Left lobe of liver (tissue), 2 donors: ENCODE measurements at places on chromosomes 13 and 19. TPM values are rescaled to one million over a fixed set of nuclear protein-coding genes. Genes with fewer than 3 reads are reported as not detected.
A peak's percentile ranks its signal among the peaks of the same experiment; 100 is the strongest.

- no peak for DNase-seq
Observed at GRCh38 chr13:74217811-74218210, 83.6 kb upstream of the KLF12 start.

DNA sequence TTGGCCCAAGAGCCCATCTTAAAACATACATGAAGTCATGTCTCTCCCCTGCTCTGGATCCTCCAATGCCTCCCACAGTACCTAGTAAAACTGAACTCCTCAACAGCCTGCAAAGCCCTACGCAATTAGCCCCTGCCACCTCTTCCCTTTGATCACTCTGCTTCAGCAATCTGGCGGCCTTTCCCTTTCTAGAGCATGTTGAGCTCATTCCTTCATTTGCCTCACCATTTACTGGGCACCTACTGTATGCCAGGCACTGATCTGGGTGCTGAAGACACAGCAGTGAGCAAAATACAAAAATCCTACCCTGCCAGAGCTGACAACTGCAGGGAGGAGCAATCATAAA, 2.9 kb downstream of the KEAP1 start:
- no peak for DNase-seq

GRCh38 chr19:47152632-47153031, 22.0 kb downstream of the SAE1 start:
- DNase-seq: no peak

DNA sequence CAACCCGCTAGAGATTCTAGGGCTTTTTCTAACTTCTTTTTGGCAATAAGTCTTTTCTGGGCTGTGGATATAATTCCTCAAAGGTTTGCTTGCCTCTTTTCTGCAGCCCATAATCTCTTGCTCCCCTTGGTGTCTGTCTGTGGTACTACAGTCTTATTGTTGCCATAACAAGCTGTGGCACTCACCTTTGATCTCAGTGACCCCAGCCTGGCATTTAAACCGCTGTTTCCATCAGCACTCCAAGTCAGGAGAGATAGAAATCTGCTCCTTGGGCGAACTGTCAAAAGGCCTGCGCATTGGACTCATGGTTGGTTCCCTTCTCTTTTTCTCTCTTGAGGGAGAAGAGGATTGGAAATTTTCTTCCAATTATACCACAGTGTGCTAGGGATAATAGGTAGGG, 14.5 kb upstream of the MPHOSPH8 start:
- DNase-seq: peak; percentile 67

DNA sequence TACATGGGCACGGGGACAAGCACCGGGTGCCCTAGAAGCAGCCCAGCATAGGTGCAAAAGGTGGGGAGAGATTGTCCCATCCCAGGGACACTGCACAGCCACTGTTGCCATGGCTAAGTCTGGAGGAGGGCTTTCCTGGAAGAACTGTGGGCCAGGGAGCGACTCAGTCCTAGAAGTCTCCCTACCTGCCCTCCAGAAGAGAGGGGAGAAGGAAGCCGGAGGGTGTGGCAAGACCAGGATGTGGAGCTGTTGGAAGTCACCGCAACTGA, 2.3 kb upstream of the FBN3 start:
- DNase-seq: no peak

DNA sequence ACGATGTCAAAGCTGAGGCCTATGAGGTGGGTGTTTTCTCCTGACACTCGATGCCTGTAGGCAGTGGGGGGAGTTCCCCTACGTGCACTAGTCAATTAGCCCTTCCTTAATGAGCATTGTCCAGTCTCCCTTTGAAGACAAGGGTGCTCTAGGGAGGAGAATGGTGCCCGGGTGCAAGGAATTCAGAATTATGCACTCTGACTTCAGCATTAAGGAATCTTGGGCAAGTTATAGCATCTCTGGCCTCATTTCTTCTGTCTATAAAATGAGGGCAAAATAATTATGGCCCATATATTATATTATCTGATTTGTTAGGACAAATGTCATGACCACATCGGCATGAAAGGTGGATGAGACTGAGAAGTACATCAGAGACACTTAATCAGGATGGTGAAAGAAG, 82.1 kb upstream of the SLC7A1 start:
- no peak for DNase-seq

DNA sequence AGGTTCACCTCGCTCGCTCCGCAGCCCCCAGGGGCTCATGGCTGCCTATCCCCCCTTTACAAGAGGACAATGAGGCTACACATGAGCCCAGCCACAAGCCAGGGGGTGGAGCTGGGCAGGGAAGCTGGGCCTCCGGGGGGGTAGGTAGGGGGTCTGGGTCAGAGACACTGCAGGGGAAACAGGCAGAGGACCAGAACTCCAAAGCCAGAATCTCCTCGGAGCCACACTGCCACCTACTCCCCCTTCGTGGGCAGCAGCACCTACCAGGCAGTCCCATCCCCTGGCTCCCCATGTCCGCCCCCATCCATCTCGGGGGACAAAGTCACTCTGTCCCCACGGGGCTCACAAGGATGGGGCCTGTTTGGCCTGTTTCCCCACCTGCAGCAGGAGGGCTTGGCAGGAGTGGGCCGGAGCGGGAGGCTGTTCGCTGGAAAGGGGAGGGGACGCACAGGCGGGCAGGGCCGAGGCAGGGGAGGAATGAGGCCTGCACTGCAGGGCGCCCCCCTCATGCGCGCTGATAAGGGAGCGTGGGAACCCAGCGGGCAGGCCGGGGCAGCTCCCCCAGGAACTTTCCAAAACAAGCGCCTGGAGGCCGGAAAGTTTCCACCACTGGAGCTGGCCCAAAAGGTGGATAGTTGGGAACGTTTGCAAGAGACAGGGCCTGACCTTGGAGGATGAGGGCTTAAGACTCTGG, 545 bp upstream of the ISYNA1 start:
- DNase-seq: no peak

- no peak for DNase-seq
Observed at GRCh38 chr19:35328851-35329285, at the start of gene CD22. Gene CD22, plus strand, starts transcription at chr19:35329187. Its CDS starts 2,854 bp downstream, at chr19:35332041.

GRCh38 chr13:75978818-75979217, 342.7 kb downstream of the LMO7 start:
- no peak for DNase-seq

DNA sequence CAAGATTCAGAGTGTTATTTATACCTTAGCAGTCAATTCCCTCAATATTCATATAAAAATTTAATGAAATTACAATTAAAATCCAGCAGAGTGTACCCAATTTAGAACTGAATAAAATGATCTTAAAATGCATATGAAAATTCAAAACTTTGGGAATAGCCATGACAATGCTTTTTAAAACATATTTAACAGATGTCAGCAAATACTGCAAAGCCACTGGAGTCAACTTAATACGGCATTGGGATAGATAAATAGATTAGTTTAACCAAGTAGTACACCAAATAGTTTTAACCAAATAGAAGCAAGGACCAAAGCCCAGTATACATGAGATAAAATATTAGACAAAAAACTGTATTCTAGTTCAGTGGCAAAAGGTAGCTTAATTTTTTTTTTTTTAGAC, 79.8 kb downstream of the TNFSF13B start:
- DNase-seq: no peak

GRCh38 chr19:4914736-4915501, 5.6 kb downstream of the UHRF1 start:
- DNase-seq: no peak

DNA sequence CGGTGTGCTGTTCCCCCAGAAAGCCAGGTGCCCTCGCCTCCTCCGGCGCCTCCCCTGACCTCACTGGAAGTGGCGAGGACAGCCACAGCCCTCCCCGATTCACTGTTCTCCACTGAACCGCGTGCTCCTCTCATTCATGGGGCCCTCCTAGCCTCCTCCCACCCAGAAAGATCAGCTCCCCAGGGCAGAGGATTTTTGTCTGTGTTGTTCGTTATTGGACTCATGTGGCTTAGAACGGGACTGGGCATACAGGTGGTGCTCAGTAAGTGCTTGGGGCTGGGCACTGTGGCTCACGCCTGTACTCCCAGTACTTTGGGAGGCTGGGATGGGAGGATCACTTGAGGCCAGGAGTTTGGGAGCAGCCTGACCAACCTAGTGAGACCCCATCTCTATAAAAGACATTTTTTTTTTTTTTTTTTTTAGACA, 3.8 kb downstream of the PRTN3 start:
- no peak for DNase-seq

DNA sequence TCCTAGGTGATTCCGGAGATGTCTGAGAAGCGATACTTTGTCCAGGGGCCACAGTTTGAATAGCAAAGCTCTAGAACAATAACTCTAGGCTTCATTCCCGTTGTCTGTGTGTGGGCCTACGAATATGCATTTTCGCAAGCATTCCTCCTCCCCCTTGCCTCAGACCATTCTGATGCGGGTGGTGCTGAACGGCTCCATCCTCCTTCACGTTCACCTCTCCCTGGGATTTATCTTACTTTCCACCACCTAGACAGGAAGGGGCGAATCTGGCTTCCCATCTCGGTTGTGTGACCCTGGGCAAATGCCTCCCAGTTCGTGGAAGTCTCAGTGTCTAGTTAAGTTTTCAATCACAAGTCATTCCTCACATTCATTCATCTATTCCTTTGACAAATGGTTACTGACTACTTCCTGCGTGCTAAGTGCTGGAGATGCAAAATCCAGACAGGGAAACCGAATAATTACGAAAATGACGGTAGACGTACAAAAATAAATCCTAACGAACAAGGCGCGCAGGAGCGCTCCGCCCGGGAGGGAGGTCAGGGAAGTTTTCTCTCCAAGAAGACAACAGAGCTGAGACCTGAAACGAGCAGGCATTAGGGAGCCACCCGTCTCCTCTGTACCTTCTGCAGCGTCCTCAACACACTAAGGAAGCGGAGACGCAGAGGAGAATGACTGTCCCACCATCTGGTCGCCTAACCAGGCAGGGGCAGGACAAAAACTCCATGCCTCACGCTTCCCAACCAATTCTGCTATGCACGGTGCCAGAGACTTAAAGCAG, 1.3 kb upstream of the CNOT3 start:
- no peak for DNase-seq

- DNase-seq: no peak
Observed at GRCh38 chr19:53504885-53505284, 33.1 kb upstream of the ZNF331 start.

GRCh38 chr13:42279080-42279479, 7.1 kb downstream of the AKAP11 start:
- DNase-seq: no peak

DNA sequence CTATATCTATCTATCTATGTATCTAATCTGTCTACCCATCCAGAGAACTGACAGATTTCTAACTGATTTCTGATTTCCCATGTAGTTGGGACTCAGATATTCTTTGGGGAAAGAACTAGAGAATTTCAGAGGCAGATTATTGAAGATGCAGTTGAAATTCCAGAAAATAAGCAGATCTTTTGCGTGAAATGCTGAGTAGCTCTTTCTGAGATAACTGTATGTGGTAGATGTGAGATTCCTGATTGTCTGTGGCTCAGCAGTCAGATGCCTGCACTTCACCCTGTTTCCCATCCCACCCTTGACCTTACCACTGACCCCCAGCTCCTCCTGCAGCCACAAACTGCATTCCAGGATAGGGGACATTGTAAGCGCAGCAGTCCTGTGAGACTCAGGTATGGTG, 61.5 kb downstream of the DGKH start:
- DNase-seq: no peak

Gene CD177
- 0.38 TPM for total RNA-seq

Gene POGLUT2
- 4.5 TPM for total RNA-seq

Gene COL5A3
- total RNA-seq: 24.3 TPM

Gene RINL
- total RNA-seq: 5.6 TPM

Gene CPB2
- total RNA-seq: 607 TPM

Gene KANK2
- 61.1 TPM for total RNA-seq

Gene ZNF681
- 0.15 TPM for total RNA-seq

Gene ZNF490
- total RNA-seq: 3.9 TPM

Gene PEG3
- total RNA-seq: 11.8 TPM

Gene PPFIA3
- total RNA-seq: 2.3 TPM

Gene LILRA6
- total RNA-seq: 0.75 TPM

Gene NOVA2
- total RNA-seq: 2.0 TPM
